SW480 (cell line): ENCODE measurements at places on chromosomes 11 and 22.

DNA sequence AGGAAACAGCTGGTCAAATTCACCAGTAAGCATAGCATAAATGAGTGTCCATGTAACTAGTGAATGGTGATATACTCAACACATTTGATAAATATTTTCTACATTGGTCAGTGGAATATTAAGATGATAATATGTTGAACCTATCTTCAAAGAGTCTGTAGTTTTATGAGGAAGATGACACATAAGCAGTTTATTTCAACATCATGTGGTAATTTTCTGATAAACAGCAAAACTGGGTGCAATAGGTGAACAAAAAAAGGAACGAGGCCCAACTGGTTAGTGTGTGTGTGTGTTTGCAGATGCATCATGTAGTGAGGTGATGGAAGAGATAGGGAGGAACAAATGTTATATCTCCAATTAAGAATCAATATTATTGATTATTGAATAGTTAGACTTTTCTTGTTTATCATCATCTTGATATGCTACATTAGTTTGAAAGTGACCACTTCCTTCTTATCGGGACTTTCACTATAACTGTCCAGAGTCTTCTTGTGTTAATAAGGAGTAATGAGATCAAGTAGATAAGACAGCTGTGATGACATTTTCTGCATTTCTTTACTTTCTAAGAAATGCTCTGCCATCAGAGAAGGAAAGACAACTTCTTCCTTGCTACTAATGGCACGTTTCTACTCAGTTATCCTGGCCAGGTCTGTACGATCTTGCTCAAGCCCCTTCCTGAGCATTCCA lies 270.7 kb downstream of the ETS1 start:
- no peak for DNase-seq

- DNase-seq, result no peak
Measured at GRCh38 chr11:46374815-46375214, 6.7 kb upstream of the MDK start.

DNA sequence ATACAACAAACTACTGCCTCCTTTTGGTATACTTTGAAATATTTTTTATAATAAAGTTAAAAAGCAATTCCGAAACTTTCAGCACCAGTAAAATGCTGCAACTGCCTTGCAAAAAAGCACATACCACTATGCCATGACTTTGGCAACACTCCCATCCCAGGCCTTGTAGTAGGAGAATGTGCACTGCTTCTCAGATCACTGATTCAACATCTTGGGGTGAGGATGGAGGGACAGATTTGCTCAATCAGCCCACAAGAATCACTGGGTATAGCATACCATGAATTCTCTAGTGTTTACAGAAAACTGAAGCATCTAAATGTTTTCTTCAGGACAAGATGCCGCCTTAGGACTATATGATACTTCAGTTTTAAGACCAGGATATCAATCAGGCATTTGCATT lies 14.9 kb downstream of the EIF4ENIF1 start:
- DNase-seq, result no peak

- no peak for DNase-seq
Measured at GRCh38 chr22:30023099-30023660, 57.1 kb upstream of the HORMAD2 start.

GRCh38 chr11:126262216-126262615 lies 6.5 kb downstream of the SRPRA start:
- no peak for DNase-seq

GRCh38 chr22:35900483-35901168 lies 128.0 kb downstream of the RBFOX2 start:
- peak; percentile 14 for DNase-seq

GRCh38 chr22:39913886-39914285 lies 13.0 kb downstream of the GRAP2 start:
- DNase-seq, result no peak

- DNase-seq, result no peak
Measured at GRCh38 chr11:60318726-60319125, 8.3 kb upstream of the MS4A6E start.

GRCh38 chr11:36092314-36093030 lies 148.6 kb downstream of the LDLRAD3 start:
- no peak for DNase-seq

DNA sequence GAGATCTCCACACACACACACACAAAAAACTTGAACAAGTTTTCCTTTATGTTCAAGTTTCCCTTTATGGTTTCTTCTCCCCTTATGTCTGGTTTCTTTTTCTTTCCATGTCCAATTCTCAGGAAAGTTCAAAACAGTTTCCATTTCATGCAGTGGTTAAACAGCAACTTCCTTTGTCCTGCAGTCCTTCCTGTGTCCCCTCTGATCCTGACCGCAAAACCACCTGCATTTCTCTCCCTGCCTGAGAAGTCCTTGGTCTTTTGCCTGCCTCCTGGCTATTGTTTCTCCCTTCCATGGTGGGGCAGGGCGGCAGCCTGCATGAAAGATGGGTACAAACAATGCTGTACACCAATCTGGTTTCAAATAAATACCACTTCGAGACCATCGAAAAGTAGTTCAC lies 58.3 kb upstream of the SORL1 start:
- peak; percentile 77 for DNase-seq

GRCh38 chr22:20083157-20083890 lies 3.3 kb downstream of the DGCR8 start:
- no peak for DNase-seq

DNA sequence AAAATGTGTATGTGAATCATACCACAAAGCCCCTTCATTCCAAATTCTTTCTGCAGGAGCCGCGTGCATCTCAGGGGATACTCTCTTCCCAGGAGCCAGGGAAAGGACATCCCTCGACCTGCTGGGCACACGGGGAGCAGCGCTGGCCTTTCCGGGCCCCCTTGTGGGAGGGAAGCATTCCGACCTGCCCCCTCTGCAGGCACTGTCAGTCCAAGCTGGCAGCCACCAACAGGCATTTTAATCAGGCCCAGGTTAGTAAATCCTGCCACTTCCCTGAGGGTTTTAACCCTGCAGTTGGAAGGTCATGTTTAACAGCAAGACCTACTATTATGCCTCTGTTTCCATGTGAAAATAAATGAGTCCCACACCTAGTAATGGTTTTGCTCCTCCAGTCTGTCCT lies 391.5 kb downstream of the SHANK2 start:
- no peak for DNase-seq

DNA sequence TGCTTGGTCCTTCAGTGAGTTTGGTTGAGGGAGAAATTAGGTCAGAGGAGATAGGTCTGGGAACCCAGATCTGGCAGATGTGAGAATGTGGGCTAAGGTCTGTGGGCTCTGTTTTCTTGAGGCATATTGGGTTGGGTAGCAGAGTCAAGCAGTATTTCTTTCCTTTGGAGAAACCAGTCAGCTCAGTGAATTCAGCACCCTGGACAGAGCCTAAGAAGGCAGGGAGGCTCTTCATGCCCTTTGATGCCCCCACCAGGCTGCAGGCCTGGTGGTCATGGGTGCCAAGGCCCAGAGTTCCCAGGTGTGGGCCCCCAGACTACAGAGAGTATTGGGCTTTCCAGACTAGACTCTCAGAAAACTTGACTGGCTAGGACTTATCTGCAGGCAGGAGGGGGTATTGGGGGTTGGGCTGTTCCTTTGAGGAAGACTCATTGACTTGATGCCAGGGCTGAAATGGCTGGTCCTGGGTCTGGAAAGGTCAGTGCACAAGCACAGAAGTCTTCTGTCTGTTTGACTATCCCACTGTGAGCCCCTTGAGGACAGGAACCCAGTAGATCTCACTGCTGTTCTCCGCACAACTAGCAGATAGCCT lies 45.3 kb upstream of the NECTIN1 start:
- DNase-seq, result no peak

GRCh38 chr11:93958991-93959390 lies 62.2 kb upstream of the HEPHL1 start:
- DNase-seq, result no peak

GRCh38 chr11:69696749-69697468 lies 6.9 kb downstream of the FGF19 start:
- peak; percentile 91 for DNase-seq

DNA sequence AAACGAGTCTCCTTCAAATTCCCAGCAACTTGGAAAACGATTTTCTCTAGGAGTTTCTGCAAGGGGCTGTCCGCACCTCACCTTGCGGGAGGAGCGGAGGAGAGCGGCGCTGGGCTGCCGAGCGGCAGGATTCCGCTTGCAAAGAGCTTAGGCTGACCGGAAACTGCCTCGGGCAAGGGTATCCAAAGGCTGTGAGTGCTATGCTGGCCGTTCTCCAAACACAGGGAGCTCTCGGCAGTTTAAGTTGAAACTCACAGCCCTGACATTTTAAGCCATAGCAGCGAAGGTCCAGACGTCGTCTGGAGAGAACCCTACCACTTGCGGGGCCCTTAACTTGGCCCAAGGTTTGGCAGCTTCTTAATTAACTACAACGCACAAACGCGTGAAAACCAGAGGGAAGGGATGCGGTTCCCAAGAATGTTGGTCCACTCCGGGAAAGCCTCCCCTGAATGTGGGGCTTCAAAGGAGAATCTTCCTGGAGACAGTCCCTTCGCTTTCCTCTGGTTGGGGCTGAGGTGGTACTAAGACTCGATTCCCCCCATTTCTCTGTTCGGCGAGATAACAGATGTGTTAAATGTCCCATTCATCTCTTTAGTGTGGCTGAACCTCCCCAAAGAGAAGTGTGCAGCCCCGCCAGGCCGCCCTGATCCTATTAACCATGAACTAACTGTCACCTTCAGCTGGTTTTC lies 1.1 kb upstream of the DBX1 start:
- no peak for DNase-seq
